NCI-H1930 (cell line): ENCODE measurements at places on chromosomes 3 and 15.

DNA sequence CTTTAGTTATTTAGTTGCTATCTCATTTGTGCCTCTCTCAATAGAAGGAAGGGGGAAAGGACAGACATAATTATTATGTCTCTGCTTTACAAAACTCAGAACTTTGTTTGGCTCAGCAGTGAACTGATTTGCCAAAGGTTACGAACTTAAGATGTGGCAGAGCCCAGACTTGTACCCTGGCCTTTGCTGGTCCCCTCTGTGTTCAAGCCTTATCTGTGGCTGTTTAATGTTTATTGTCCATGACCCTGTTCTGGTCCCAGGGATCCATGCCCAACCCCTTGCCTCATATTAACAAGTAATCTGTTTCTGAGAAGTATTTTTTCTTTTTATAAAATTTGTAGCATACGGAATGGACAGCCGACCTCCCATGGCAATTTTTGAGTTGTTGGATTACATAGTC, 10.7 kb downstream of the SNAPC5 start:
- DNase-seq: no peak

- no peak for DNase-seq
Measured at GRCh38 chr3:69948246-69948862, 51.2 kb upstream of the SAMMSON start.

DNA sequence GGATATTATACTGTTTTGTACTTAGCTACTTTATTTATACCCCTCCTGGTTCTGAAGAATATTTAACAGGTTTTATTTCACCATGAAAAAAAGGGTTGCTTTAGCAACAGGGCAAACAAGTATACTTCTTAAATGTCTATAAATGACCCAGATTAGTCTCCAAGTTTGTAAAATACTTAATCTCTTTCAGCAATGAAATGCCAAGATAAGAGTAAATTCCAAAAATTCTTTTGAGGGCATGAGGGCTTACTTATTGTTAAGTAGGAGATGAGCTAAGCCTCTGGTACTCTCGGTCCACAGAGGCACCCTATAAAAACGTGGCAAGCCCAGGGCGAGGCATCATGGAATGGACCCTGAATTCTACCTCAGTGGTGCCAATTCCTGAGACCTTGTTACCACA, 264.8 kb upstream of the NSMCE3 start:
- no peak for DNase-seq

DNA sequence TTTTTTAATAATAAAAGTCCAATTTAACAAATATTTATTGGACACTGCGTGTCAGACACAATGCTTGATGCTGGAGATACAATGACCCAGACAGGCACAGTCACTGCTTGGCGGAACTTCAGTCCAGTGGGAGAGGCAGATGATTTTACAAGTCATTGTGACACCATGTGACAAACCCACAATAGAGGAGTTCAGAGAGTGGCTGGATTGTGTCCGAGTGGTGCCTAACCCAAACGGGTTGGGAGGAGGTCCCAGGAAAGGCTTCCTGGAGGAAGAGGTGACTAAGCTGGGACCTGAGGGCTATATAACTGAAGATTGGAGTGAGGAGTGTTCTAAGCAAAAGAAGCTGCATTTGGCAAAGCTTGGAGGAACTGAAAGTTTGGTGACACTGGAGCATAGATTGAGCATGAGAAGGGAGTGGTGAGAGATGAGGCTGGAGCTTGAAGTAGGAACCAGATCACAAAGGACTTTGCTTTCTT, 41.4 kb downstream of the CRTC3 start:
- DNase-seq: no peak

- no peak for DNase-seq
Measured at GRCh38 chr3:128271536-128272332, 118.5 kb downstream of the EEFSEC start.

DNA sequence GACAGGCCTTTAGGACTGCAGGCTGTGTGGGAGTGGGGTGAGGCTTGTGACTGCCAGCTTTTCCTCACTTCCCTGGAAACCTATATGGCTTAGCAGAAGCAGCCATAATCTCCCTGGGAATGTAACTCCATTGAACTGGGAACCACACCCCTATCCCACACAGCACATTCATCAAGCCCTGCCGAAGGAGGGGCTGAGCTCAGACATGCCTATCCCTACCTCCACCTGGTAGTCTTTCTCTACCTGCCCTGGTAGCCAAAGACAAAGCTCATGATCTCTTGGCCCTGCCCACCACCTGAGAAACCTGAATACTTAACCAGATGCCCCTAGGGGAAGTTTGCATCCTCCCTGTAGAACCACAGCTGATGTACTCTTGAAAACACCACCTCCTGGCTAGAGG, 219.8 kb downstream of the UNC13C start:
- DNase-seq: no peak

DNA sequence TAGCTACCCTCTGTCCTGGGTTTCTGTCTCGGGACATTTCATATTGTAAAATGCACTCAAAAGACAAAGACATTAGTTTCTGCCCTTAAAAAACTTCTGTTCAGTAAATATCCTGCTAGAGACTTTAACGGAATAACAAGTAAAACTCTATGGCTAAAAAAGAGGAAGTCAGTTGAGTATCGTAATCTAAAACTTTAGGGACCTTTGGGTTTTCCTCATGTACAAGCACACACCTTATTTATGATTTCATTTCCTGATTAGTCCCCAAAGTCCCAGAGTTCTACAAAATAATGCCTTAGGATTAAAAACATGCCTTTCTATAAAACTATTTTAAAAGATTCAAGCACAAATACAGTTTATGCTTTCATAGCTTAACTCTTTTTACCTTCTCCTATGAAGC, 585.9 kb downstream of the UNC13C start:
- DNase-seq: no peak

GRCh38 chr15:89167267-89168176, 53.9 kb downstream of the RLBP1 start:
- no peak for DNase-seq

DNA sequence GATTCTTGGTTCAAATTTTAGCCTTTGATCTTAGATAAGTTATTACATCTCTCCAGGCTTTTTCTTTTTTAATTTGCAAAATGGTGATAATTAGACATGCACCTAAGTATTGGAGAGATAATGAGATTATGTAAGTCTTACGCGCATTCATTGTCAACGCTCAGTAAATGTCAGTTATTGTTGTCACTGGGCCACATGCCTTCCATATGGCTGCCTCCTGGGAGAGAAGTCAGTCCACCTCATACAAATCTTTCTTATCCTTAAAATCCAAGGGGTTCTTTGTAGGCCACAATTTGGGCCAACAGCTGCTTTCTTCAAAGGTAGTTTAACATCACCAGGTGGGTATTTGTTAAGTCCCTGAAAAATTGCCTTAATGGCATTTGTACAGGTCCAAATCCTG, 25.5 kb upstream of the PTPRG start:
- no peak for DNase-seq

DNA sequence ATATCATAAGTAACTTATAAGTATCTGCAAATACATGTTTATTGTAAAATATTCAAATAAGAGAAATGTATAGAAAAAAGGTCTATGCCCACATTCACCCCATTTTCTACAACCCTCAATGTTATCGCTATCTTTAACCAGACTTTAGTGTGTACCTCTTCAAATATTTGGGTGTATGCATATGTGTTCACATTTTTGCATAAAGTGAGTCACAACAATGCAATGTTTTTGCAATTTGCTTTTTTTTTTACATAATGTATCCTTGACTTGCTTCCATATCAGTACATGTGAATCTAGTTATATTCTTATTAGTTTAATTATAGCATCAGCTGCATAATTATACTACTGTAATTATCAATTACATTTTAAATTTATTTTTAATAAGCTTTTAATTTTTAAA, 117.3 kb upstream of the LYSMD4 start:
- DNase-seq: no peak

DNA sequence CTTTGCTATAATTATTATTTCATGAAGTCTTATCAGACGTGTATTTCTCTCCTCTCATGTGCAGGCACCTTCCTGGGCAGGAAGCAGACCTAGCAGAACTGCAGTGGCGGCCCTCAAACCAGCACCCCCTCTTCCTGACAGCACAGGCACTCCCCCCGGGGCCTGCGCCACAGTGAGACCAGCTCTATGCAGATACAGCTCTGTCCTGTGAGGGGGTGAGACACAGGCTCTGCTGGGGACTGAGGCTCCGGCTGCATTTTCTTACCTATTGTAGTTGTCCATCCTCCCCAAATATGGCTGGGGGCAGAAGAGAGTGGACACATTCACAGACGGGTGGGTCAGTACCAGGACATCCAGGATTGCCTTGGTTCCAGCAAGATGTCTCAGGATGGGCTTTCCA, 5.0 kb downstream of the CISH start:
- DNase-seq: no peak

GRCh38 chr3:77467702-77468625, 428.1 kb downstream of the ROBO2 start:
- DNase-seq: no peak

DNA sequence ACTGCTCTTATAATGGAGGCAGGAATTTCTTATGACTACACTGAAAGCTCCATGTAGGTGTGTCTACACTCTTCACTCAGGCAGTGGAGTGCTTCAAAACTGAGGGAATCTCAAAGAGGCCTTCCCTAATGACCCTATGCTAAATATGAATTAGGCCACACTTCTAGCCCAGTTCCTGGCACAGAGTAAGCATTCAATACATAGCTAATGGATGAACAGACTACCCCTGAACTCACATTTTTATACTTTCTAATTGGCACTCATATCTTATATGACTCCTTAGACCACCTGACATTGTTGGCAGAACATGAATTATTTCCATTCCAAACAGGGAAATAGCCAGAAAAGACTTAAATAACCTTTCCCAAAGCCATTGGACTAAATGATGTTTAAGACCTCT, 3.4 kb downstream of the RARRES1 start:
- DNase-seq: no peak

- DNase-seq: no peak
Measured at GRCh38 chr3:45906681-45907407, 20.5 kb downstream of the CCR9 start.

DNA sequence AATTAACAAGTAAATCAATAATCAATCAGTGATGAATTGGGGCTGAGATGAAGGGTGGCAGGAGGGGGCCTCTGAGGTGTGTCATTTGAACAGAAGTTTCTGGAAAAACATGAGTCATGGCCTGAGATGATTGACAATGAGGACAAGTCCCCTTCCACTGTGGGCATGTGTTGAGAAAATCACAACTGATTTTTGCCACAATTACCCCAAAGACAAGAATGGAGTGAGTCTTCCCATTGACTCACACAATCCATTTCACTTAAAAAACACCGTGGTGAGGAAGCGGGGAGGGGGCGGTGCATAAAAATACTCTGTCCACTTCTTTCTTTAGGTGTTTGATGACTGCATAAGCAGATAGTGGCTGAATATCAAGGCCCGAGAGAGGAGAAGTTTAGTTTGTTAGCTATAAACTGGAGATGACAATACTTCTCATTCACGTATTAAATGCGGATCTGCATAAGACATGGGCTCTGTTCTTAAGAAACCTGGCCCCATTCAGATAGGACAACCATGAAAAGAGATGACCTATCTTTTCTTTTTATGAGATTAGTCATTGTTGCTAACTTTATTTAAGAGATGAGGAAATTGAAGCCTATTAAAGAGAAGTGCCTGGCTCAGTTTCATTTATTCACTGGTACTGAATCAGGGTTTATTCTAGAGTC, 34.7 kb downstream of the SHC4 start:
- DNase-seq: no peak

DNA sequence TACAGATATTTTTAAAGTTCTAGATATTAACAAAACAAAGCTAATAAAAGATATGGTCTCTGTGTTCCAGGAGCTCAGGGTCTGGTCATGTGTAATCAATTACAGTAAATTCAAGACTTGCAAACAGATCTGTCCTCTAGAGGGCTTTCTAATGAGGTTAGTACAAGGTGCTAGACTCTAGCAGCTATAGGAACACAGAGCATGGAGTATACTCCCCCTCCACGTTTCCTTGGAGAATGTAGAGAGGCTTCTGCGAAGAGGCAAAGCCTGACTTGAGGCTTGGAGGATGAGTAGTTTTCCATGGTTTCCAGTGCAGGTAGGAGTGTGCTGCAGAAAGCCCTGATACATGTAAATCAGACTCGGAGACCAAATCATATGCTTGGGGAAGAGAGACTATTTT, 32.7 kb upstream of the DLG1 start:
- no peak for DNase-seq

DNA sequence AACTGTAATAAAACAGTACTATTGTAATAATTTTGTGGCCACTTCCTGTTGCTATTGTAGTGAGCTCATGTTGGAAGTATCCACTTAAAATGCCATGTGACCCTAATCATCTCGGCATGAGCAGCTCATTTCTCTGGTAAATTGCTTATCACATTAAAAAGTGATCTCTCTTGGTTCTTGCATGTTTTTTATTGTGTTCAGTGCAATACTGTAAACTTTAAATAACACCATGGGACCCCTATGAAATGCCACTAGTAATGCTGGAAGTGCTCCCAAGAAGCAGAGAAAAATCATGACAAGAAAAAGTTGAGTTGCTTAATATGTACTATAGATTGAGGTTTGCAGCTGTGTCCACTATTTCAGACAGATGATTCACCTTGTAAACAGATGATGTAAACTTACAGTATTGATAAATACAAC, 45.6 kb downstream of the NMD3 start:
- peak; percentile 54 for DNase-seq

- no peak for DNase-seq
Measured at GRCh38 chr3:194130807-194131589, 5.0 kb upstream of the HES1 start.

DNA sequence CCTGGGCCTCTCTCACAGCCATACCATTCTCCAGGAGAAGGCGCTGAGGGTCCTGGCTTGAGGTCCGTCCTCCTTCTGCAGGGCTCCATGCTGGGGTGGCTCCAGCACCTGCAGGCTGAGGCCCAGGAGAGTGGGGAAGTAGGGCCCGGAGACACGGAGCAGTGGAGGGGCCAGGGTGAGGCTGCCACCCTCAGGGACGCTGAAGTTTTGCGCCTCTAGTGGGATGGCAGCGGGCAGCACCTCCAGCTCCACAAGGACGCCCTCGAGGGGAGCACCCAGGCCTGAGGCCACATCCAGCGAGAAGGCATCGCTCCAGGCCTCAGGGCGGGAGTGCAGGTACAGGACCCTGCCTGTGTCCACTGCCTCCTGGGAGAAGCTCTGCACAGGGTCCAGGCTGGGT, 27.5 kb downstream of the CSPG4 start:
- DNase-seq: no peak

- no peak for DNase-seq
Measured at GRCh38 chr15:88908697-88909621, 4.2 kb downstream of the MFGE8 start.
